ENCODE measurements at places on chromosomes 6 and 20. TPM values are rescaled to one million over a fixed set of nuclear protein-coding genes. Genes with fewer than 3 reads are reported as not detected.

The CDSN gene
- total RNA-seq: not detected

- DNase-seq: no peak
Observed at GRCh38 chr20:40262219-40262618, 426.8 kb downstream of the MAFB start.

- DNase-seq: no peak
Observed at GRCh38 chr20:48098866-48099265, 313.6 kb upstream of the SULF2 start.

GRCh38 chr6:3409699-3410384, 47.0 kb downstream of the SLC22A23 start:
- peak; percentile 99 for DNase-seq
